ENCODE measurements at places on chromosomes 11 and 22.

DNA sequence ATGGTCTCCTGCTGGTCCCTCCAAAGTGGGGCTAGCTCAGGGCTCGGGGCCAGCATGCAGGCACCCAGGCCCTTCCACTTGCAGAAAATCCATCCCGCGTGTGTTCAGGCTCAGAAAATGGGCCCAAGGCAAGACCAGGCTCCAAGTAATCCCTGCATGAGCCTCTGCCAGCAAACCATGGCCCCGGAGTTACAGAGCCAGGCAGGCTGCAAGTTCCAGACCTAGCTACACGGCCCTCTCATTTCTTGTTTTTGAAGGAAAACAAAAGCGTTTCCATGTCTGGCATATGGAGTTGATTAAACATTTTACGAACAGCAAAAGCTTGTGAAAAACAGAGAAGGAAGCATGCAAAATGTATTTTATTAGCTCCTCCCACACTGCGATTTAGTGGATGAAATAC, 29.7 kb downstream of the KIAA0930 start:
- DNase-seq = no peak

DNA sequence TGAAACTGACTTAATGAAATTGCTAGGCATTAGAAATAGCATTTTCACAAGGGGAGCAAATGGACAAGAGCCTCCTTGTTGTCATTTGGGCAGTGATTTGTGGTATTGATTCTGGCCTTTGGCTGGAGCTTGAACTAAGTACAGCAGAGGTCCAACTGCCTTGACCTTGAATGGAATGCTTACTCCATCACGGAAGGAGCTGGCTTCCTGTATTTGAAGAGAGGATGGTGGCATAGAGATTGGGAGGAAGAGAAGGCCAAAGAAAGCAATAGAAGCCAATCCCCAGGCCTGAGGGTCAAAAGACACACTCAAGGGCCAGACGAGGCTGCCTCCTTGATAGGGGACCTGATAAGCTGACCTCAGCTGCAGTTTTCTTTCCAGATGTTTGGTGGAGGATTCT, 126.6 kb upstream of the MPPED2 start:
- DNase-seq = no peak

DNA sequence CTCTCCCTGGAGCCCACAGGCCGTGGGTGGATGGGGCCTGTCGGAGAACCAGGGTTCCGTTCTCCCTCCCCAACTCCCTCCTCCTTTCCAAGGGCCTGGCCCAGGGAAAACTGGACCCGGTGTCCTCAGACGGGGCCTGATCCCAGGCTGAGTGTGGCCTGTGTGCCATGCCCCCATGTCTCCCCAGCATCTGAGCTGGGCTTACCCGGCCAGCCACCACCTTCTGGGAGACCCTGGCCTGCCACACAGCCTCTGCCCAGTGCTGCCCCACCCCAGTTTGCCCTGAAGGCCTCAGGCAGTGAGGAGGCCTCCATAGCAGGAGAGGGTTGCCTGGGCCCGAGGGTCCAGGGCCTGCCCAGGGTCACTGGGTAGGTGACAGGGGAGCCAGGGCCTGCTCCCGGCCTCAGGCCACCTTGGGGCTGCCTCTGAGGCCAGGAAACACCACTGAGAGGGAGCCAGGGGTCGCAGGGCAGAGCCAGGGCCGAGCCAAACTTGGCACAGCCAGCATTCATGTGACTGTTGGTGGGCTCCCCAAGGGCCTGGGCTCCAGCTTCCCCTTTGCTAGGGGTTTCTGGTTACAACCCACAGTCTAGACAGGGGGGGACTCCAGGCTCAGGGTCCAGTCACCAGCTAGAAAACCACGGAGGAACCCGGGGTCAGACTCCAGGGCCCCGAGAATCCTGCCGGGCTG, 590 bp upstream of the IFITM10 start:
- no peak for DNase-seq

DNA sequence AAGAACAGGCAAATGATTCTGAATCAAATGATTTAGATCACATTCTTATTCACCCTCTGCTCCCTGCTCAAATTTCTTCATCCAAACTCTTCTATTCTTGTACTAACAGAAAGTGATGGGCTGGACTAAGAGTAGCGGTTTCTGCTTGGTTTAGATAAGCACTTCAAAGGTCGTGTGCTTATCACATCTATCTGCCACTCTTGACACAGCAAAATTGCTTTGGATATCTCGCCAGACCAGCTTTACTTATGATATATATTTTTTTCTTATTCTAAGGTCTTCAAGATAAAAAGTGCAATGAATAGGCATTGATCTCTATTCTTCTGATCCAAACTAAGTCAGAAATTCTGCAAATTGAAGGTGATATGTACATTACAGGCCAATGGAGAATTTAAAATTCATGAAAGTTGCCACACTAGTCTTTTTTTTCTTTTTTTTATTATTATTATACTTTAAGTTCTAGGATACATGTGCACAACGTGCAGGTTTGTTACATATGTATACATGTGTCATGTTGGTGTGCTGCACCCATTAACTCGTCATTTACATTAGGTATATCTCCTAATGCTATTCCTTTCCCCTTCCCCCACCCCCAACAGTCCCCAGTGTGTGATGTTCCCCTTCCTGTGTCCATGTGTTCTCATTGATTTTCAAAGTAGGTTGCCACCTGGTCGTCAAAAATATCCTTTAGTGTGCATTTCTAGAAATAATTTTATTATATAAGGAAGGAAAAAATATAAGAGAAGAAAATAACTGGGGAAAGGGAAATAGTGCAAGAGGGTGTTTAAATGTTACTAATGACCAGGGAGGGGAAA, 1941.0 kb upstream of the RAG2 start:
- no peak for DNase-seq

GRCh38 chr11:34679681-34680080, 58.8 kb downstream of the EHF start:
- DNase-seq = no peak

DNA sequence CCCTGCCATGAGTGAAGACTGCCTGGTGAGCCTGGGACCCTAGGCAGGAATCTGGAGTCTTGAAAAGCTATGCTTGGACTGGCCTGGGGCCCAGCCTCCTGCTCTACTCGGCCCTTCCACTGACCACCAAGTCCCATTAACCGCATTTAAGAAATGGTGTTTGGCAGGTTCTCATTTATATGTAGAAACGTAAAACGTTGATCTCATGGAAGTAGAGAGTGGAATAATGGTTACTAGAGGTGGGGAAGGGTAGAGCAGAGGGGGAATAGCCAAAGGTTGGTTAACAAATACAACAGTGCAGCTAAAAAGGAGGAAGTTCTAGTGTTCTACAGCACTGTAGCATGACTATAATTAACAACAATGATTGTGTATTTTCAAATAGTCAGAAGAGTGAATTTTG, 72.9 kb upstream of the EED start:
- DNase-seq = no peak

- DNase-seq = no peak
These were observed 60.5 kb downstream of the IGLL1 start for GRCh38 chr22:23519442-23520157.

- no peak for DNase-seq
These were observed 22.7 kb downstream of the NCAM1 start for GRCh38 chr11:112983887-112984286.

- DNase-seq = no peak
These were observed 6.0 kb downstream of the ZNF214 start for GRCh38 chr11:7014118-7014517.

DNA sequence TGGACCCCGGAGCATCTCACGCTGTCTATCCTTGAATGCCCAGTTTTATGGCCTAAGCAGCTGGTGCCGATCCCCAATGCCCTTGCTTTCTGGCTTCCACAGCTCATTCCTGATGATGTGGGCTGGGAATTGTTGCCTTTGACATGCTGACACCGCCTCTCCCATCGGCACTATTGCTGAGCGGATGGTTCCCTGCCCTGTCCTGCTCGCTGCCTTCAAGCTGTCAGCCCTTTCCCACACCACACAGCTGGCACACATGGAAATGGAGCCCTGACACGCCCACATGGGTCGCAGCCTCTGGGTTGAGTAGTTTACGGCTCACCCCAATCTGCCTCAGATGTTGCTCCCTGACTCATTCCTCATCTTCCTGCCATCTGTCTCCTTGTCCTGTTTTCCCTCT, 110.2 kb upstream of the SESN3 start:
- DNase-seq = no peak

DNA sequence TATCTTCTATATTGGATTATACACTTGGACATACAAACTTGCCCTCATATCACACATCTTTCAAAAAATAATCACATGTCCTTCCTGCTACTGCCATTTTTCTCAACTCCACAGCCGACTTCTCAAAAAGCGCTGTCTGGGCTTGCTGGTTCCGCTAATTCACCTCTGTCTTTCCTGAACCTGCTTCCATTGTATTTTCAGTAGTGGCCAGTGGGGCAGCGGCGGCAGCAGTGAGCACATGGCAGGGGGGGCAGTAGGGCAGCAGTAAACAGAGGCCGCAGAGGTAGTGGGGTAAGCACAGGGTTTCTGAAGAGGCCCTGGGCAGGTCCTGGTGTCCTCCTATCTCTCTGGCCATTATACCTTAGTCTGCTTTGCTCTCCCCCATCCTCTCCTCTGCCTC, 126.3 kb downstream of the RRAS2 start:
- no peak for DNase-seq

DNA sequence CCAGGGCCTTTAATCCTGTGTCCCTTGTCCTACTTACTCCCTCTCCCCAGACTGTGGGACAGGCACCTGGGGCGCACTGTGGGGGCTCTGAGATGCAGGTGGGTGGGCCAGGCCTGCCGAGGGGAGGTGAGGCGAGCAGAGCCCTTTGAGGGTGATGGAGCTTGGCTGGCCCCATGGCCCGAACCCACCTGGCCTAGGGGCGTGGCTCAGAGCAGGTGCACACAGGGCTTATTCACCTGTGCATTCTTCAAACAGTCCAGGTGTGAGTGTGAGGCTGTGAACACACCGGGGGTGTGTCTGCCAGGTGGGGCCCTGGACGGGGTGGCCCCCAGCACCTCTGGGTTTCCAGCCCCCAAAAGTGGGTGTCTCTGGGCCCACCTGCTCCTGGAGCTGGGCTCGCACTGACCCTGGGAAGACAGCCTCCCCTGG, 9.0 kb upstream of the MUC5AC start:
- DNase-seq = no peak

DNA sequence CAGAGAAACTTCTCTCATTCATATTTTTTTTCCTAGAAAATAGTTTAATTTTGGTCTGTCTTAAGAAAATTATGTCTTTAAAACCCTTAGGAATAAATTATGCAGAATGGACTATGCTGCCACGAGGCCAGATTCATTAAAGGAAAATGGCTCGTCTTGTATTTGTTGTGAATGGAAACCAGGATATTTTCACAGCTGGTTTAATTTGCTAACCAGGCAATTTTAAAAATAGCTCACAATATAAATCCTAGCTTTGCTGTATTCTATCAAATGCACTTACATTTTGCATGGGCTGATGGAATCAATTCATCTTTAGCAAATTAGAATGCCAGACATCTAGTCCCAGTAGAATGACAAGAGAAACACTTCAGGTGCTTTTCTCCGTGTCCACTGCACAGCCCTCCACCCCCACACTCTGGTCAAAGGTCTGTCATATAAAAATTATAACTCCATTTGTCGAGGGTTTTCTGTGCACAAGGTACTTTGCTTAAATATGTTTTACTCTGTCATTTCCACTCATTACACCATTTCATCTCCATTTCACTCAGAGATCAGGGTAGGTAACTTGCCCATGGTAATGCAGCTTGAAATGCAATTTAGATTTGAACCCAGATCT, 20.3 kb upstream of the TNRC6B start:
- no peak for DNase-seq

DNA sequence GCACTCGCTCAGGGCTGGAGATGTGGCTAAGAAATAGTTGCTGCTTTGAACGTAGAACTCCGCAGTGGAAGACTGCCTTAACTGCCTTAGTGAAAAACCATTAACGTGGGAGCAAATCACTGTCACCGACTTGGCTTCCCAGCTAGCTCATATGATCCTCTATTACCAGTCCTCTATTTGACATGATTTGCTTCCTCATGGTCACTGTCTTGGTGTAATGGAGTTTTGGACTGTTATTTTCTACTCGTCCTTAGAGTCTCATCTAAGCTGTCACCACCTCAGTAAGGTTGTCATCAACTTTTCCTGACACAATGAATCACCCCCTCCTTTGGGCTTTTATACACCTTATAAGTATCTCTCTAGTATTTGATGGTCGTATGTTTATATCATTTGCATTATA, 167.1 kb upstream of the NARS2 start:
- no peak for DNase-seq

GRCh38 chr11:76589964-76590950, 80.3 kb downstream of the LRRC32 start:
- DNase-seq = no peak

DNA sequence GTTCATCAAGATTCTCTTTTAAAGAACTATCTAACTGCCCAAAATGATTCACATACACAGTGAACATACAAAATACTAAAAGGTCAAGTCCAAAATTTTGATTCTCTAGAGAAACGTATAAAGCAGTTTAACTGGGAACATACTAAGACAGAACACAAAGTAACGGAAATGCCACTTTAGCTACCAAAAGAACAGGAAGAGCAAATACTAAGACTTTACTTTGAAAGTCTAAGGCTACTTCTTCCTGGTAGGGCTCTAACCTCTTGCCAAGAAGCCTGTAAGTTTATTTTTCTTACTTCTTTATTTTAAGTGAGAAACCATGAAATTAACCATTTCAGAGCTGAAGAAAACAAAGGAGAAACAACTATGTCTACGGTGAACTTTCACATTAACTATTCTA, 6.2 kb downstream of the PICALM start:
- DNase-seq = no peak

- no peak for DNase-seq
These were observed 87.7 kb downstream of the TMPRSS5 start for GRCh38 chr11:113618360-113618759.

GRCh38 chr11:111823131-111823530, 48.2 kb downstream of the ALG9 start:
- DNase-seq = no peak

DNA sequence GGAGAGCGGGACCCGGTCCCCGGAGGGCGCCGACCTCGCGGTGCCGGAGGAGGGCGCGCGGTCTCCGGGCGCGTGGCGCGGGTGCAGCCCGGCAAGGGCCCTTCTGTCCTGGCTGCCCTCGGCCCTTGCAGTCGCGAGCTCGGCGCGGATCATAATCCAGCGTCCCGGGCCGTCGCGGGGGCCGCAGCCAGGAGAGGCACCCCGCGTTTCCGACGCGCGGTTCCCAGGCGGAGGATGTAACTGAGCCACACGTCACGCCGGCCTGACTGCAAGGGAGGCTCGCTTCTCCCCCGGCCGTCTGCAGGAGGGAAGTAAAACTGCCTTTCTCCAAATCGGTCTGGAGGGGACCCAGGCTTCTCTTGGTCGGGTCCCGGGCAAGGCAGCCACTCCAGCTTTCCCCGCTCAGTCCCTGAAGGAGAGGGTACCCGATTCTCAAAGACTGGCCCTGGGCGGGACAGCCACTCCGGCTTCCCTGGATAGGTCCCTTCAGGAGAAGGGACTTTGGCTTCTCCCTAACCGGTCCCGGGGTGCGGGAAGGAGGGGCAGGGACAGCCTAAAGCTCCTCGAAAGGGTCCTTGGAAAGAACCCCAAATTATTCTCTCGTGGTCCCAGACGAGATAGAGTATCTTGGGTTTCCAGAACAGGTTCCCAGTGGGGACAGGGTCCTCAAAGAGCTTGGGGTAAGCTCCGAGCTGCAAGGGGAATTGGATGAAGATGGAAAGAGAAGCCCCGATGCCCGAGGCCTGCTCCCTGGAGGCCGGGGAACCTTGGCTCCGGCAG, 836 bp downstream of the SPON1 start:
- no peak for DNase-seq

- peak; percentile 35 for DNase-seq
These were observed 963.4 kb upstream of the CCDC90B start for GRCh38 chr11:84249344-84250135.

- no peak for DNase-seq
These were observed 9.6 kb downstream of the OR52K1 start for GRCh38 chr11:4491878-4492606.

All from epithelial cell of esophagus (primary cell).